NCI-H2107 (cell line): ENCODE measurements at places on chromosomes 1 and 21.

DNA sequence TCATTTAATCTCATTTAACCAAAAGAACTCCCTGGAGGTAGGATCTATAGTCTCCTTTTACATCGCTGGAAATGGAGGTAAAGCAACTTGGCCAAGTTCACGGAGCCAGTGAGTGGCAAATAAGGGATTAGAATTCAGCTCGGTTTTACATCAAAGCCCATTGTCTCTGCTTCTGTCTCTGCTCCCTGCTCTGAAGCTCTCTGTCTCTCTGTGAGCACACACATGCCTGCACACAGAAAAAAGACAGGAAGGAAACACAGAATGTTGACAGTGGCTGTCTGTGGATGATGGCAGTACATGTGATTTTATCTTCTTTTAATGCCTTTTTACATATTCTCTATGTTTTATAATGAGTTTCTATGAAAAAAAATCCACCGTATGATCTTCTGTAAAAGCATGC, 8.9 kb upstream of the DHRS3 start:
- no peak for DNase-seq

DNA sequence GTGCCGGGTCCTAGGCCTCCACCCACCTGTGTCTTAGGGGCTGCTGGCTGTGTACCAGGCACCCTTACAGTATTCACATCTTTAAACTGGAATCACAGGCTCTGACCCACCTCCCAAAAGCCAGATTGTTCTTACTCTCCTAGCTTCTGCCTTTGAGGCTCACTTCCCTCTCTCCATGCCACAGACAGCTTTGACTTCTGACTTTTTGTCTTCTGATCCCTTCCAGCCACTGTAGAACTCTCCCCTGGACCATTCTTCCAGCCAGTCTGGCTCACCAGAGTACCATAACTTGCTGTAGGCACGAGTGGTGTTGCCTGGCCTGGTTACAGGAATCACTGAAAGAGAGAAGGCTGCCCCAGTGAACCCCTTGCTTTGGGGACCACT, 58.1 kb upstream of the STUM start:
- DNase-seq: no peak

DNA sequence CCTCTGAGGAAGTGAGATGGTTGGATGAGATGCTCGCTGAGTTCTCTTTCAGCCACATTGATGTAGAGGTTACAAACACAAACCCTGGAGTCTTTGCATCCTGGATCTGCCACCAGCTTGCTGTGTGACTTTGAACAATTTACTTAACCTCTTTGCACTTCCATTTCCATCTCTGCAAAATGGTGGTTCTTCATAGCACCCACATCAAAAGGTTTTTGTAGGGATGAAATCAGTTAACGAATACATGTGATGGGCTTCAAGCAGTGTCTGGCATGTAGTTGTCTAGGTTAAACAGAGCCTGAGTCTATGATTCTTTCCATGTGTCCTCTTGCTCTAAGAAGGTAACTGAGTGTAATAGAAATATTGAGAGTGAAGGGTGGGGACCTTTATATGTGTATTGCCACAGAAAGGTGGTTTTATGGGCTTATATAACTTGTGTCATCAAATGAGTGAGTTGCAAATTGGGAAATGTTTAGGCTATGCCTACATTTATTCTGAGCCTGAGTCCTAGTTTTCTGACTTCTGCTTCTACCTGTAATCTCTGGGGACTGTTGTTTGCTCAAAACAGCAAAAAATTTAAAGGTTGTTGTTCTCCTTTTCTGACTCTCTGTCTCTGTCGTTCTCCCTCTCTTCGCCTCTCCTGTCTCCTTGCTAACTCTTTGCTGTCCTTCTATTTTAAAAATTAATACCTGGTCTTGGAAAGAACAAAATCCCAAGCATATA, 27.3 kb upstream of the LRRN2 start:
- DNase-seq: no peak

DNA sequence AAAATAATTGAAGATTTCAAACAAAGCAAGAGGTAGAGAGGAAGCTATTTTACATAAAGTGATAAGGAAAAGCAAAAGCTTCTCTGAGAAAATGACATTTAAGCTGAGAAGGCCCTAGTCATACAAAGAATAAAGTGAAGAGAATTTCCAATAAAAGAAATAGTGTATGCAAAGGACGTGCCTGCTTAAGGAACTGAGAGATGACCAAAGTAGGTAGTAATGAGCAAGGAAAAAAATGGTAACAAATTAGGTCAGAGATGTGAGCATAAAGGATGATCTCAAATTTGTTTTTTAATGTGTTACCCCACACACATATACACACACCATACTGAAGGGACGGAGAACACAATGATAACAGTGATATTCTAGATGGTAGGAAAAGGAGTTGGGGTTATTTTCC, 46.4 kb downstream of the NRIP1 start:
- no peak for DNase-seq

DNA sequence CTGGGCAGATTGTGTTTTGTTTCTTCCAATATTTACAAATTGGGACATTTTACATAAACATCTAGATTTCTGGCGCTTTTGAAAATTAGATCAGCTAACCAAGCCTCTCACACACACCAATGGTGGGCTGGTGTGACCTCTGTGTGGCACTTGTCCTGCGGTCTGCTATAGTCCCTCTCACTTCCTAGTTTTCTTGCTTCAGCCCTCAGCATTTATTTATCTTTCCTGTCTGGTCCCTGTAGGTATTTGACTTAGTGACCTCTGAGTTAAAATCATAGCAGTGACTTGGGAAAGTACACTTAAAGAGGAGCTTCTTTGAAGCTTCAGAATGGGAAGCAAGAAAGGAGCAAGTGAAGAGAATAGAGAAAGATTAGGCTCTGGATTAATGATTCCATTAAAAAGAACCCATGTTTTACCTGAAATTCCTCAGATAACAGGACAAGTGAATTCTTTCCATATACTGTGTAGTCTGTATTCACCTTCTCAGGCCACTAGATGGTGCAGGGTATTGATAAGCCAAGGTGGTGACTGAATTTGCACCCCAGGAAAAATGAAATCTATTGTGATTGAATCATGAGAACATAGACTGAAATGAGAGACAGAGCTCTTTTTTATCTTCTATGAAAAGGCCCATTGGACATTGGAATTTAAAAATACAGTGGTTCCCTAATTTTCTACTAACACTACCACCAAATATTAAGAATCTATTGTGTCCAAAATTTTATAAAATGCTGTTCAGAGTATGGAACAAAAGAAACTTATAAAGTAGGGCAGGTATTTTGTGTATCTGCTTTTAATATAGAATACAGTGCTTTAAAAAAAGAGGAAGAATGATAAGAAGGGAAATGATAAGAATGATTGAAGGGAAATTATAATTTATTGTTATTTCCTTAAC, 7.1 kb upstream of the DIPK1A start:
- DNase-seq: no peak

GRCh38 chr1:92480200-92480812, 6.4 kb downstream of the GFI1 start:
- DNase-seq: no peak

DNA sequence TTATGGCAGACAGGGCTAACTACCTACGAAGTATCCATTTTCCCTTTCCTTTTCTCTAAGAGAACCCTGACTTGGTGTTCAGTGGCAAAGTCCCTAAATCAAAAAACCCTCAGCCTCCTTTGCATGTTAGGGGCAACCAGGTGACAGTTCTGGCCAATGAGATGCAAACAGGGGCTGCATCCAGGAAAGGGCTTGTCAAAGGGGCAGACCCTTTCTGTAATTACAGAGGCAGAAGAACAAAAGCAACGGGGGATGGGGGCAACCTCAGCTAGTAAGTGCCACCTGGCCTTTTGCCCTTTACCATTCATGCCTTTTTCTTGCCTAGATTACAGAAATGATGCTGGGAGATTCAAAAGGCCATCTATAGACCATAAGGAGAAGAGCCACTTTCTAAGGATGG, 34.4 kb downstream of the GLUL start:
- no peak for DNase-seq

- DNase-seq: no peak
Measured at GRCh38 chr1:175193527-175193910, 943 bp upstream of the KIAA0040 start.
